ENCODE measurements at places on chromosomes 1 and 21.

DNA sequence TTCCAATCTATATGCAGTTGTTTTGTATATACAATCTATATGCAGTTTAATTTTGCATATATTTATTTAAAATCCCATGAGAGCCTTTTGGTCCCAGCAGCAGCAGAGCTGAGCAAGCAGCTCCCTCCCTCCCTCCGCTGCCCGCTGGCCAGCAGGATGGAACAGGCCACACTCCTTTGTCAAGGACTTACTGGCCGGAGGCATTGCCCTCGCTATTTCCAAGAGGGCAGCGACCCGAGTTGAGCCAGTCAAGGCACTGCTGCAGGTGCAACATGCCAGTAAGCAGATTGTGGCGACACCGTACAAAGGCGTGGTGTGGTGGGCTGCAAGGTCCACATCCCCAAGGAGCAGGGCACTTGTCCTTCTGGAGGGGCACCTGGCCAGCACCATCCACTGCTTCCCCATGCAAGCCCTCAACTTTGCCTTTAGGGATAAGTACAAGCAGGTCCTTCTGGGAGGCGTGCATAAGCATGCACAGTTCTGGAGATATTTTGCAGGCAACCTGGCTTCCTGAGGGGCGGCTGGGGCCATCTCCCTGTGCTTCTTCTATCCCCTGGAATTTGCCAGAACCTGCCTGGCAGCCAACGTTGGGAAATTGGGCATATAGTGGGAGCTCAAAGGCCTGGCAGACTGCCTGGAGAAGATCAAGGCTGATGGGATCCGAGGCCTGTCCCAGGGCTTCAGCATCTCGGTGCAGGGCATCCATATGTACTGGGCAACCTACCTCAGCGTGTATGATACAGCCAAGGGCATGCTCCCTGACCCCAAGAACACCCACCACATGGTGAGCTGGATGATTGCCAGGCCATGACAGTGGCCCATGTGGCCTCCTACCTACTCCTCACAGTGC, 92.2 kb downstream of the OSBPL9 start:
- DNase-seq = no peak

- DNase-seq = no peak
Observed at GRCh38 chr1:36224537-36225282, 467 bp downstream of the THRAP3 start.

DNA sequence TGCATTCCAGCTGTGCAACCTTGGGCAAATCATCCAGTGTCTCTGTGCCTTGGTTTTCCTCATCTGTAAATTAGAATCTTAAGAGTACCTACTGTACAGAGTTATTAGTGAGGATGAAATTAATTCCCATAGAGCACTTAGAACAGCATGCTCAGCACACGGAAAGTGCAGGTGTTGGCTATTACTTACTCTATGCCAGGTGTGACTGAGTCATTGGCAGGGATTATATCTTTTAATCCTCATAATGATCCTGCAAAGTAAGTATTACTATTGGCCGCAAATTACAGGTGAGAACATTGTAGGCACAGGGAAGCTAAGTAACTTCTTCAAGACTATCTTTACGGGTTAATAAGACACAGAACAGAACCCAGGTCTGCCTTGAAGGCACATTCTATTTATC, 6.3 kb upstream of the UBE2U start:
- DNase-seq = no peak

DNA sequence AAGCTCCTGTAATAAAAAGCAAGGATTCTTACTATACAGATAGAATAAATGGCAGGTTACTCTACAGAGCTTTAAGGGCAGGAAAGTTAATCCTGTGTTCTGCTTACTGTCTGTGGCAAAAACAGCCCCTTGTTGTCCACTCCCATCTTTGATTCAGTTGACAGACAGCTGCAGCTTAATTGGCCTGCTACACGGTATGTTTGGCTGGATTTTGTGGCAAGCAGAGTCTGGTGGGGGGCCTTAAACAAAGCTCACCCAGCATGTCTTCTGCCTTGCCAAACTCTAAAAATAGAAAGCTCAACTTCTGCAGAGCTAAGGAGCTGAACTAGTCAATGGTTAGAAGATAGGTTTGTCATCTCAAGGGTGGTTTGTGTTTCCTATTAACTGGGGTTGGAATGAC, 407.2 kb downstream of the HLX start:
- DNase-seq = no peak

GRCh38 chr1:210074904-210075303, 136.9 kb downstream of the SYT14 start:
- DNase-seq = no peak

- DNase-seq = no peak
Observed at GRCh38 chr1:21051177-21051825, 125.4 kb downstream of the EIF4G3 start.

DNA sequence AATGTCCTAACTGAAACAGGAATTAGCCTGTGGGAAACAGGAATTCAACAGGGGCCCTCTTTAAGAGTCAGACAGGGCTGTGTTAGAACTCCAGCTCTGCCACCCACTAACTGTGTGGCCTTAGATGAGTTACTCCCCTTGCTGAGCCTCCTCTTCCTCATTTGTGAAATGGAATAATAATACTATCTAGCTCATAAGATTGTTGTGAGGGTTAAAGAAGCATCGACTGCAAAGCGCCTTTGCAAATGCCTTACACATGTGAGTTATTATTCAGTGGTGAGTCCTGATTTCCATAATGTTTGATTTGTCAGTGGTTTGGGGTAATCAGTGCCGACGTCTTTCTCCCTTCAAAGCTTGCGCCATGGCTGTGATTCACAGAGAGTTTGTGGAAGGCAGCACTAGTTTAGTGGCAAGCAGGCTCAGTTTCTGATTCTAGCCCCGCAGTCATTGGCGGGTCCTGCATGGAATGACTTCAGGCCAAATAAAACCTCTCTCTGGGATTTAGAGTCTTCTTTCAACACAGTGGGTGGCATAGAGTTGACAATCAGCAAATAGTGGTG, 388.5 kb downstream of the PLPP3 start:
- DNase-seq = no peak

DNA sequence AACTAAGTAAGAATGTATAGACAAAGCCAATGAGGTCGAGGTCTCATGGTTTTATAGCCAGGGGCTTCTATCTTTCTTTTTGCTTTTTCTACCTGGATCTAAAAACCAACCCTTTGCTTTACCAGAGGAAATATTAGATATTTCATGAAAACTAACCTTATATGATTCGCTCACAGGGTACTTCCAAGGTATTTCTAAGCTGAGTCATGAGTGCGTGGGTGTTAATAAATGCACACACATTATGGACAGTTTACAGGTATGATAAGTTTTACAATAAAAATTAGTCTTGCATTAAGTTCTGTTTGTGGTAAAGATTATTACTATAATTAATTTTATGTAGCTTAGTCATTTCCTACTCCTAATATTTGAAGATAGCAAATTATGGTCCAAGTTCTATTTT, 217.2 kb downstream of the CHRM3 start:
- DNase-seq = no peak

DNA sequence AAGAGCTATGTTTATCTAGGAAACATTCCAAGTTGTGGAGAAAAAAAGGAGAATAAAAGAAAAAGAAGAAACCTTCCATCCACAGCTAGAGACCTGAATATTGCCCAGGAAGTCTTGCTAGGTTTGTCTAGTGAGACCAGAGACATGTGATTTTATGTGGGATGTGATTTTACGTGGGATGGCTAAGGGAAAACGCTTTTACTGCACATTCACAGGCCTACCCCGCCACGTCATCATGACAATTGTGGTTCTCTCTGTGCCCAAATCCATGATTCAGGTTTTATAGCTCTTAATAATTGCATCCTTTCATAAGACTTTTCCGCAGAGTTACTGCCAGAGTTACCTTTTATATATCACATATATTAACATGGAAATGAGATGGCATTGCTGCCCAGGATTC, 86.4 kb upstream of the SSX2IP start:
- no peak for DNase-seq

DNA sequence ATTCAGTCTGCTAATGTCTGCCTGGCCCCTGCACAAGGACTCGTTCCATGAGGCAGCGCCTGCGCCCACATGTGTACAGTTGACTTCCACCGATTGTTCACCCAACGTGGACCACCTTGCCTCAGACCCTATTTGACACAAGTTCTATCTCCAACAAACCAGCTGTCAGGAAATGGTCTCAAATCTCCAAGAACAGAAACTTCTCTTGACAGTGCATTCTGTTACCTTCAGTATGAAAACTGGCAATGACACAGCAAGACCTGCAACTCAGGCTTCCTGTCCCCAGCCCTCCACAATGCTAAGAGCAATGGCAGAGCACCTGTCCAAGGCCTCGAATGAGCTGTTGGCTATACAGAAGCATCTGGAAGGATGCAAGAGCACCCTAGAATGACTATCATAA, 102.3 kb upstream of the CLDN14 start:
- DNase-seq = no peak

DNA sequence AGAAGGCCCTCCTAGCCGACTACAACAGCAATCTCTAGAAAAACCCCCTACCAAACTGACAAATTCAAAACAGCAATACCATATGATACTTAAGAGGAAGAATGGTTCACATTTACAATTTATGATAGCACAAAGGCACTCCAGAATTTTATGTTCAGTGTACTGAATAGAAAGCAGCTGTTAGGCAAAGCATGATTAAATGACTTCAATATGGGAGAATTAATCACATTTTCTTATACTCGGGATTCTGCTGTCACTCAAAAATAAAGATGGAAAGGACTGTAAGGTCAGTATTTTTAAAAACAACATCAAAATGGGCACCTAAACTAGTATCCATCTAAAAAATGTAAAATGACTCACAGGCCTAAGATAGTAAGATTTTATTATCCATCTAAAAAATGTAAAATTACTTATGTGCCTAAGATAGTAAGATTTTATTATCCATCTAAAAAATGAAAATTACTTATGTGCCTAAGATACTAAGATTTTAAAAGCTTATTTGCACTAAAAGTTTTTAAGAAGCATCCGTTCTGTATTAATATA, 198.5 kb downstream of the SMYD3 start:
- no peak for DNase-seq

DNA sequence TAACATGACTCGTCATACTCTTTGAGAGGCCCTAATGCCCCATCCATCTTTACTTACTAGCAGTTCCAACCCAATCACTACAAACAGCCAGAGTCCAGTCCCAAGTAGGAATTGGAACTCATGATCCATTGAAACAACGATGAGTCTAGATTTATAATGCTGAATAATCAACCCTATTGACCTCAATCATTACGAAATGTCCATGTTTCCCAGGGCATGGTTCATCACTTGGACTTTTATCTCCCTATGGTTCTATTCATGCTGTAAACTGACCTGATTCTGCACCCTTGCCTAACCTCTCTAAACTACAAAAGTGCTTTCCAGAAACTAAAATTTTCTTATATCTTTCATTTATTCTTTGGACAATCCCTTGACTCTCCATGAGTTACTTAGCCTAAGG, 840.0 kb upstream of the B3GALT2 start:
- DNase-seq = no peak

DNA sequence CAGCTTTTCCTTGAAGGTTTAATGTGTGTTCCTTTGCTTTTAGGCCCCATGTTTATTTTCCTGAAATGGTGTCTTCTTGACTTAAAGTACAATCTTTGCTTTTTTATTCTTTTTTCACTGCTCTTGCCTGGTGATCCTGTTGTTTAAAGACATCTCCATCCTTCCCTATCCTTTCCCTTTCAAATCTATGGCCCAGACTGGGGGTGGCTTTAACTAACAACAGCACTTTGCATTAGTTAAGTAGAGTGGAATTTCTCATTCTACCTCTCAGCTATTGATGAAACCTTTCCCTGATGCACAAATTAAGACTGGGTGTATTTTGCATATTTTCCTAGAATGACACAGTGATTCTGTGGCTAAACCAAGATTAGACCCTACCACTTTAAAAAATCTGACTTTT, 84.3 kb downstream of the ROR1 start:
- no peak for DNase-seq

GRCh38 chr1:160112357-160112756, 3.2 kb upstream of the ATP1A2 start:
- no peak for DNase-seq

DNA sequence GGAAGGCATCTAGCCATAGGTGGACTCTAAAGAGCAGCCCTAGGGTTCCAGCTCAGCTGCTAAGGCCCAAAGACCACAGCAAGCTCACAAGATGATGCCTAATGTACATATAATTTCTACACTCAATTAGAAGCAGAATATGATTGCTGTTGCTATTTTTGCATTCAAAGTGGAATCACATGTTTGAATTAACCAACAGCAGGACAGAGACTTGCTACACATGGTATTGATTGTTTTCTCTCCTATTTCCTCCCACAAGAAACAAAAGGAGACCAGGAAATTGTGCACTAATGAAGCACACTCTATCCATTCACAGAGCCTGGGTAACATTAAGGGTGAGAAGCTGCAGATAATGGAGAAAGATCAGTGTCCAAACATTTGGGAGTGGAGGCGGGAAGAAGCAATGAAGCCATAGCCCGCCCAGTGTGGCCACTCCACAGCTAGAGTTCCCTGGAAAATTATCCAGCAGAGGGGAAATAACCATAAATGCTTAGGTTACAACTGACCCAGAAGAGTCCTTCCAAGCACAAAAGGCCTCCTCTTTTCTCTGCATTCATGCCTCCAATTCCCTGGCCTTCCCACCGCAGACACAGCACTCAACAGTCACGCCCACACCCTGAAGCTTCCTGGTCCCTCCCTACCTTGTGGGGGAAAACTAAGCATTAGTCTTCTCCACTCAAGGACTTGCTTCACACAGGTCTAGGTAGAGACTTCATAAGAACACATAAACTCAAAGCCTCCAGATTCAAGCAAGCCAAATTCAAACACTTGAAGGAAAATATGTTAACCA, 7.5 kb downstream of the CNN3 start:
- no peak for DNase-seq

- no peak for DNase-seq
Observed at GRCh38 chr1:15311880-15312279, 64.9 kb downstream of the FHAD1 start.

DNA sequence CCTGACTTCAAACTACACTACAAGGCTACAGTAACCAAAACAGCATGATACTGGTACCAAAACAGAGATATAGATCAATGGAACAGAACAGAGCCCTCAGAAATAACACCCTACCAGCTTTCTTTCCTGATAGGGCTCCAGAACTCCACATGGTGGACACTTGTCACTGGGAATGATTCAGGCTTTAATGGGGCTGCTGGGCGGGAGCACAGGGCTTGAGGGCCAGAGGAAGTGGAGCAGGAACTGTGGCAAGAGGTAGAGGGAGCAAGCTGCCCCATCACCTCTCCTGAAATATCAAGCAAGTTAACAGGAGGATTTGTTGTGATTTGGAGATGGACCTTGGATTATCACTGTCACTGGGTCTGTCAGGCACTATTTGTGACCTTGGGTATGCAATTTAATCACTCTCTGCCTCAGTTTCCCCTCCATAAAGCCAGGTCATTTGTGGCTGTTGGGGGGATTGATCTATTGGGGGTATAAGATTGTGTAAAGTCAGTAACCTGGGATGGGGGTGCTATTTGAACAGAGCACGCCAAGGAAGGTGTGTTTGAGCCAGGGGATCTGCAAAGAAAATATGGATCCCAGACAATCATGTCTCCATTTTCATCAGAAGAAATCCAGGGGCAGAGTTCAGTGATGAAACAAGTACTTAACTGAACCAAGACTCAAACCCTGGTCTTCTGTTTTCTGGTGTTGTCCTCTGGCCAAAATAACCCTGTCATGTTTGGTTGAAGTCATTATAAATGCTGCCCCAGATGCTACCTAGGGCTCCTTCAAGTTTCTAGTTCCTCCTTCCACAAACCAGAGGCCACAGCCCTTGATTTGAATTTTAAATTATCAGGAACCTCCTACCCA, 25.2 kb downstream of the ETS2 start:
- DNase-seq = no peak

- no peak for DNase-seq
Observed at GRCh38 chr21:30984889-30985288, 53.4 kb downstream of the KRTAP19-8 start.

GRCh38 chr1:159218649-159219636, 14.3 kb downstream of the ACKR1 start:
- DNase-seq = no peak

GRCh38 chr1:26181586-26182382, 4.5 kb downstream of the CNKSR1 start:
- no peak for DNase-seq
